ENCODE measurements at places on chromosomes 6 and 20.

DNA sequence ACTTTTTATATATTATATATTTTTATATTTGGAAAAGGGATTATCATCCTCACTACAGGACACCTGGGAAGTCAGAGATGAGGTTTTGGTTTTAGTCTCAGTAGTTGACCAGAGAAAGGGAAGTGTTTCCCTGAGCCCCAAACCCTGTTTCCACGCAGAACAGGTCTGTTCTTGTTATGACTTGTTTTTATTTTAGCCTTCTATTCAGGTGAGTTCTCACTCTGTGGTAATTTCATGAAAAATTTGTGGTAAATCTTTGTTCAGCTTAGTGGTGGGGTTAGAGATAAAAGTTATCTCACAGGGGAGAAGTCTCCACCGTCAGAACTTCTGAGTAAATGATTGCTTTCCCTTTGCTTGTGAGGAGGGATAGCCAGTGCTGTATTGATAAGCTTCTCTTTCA, 224.9 kb downstream of the FARS2 start:
- no peak for DNase-seq

DNA sequence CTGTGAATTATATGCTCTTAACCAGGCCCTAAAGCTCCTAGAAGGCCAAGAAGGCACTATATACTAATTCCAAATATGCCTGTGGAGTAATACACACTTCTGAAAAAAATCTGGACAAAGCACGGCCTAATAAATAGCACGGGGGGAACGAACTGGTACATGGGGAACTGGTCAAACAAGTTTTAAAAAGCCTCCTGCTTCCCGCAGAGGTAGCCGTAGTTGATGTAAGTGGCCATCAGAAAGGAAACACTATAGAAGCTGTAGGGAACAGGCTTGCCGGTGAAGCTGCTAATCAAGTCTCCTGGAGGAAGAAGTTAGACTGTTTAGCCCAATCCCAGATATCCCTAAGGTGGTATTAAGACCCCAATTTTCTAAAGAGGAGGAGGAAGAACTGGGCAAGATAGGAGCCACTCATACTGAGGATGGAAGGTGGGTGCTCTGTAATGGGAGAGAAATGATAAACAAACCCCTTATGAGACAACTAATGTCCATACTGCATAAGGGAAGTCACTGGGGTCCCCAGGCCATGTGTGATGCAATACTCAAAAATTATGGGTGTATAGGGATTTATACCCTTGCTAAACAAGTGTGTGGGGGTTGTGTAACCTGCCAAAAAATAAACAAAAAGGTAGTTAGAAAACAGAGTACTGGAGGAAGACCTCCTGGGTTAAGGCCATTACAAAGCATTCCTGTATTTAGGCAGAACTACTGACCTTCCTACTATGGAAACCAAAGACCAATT, 27.1 kb upstream of the ZNF318 start:
- no peak for DNase-seq

DNA sequence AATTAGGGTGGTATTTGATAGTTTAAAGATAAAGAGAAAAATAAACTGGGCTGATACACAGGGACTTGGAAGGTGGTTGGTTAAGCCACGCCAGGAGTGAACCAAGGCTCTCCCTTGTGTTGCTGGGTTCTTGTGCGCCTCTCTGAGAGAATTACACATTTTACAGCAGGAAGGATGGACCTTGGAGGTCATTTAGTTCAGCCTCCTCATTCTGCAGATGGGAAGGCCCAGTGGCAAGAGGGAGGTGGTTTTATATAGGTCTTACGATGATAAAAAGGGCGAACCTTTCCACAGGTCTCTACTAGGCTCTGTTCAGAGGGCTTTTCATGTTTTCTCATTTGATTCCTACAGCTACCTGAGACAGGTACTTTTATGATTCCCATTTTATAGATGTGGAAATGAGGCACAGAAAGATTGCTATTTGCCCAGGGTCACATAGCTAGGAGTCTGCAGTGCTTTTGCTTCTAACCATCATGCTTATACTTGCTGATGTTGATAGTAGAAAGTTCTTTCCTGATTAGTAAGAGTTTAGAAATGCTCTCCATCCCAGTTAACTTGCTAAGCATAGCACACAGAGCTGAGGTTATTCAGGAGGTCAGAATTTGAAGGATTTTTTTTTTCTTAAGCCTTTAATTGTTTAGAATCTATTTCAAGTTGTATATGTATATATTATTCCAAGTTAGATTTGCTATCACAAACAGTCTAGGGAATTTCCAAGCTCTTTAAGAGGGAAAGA, 12.8 kb downstream of the HIVEP1 start:
- no peak for DNase-seq

DNA sequence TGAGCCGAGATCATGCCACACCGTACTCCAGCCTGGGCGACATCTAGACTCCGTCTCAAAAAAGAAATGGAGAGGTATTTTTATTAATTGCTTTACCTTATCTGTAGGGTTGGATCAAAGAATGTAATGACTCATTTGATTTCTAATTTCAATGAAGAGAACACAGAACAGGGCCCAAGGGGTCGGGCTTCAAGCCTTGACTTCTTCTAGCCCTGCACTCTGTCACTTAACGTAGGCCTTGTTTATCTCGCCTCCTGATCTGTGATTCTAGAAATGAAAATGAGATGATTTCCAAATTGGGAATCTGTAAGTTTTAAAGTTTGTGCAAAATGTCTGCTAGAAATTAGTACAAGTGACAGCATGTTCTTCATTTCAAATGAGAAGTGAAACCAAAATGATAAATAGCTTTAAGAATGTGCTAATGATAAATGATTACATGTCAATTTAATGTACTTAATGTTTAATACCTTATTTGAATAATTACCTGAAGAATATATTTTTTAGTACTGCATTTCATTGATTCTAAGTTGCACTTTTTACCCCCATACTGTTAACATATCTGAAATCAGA, 180.5 kb downstream of the SLC16A10 start:
- no peak for DNase-seq

GRCh38 chr6:12490351-12490903, 200.3 kb downstream of the EDN1 start:
- DNase-seq: no peak

DNA sequence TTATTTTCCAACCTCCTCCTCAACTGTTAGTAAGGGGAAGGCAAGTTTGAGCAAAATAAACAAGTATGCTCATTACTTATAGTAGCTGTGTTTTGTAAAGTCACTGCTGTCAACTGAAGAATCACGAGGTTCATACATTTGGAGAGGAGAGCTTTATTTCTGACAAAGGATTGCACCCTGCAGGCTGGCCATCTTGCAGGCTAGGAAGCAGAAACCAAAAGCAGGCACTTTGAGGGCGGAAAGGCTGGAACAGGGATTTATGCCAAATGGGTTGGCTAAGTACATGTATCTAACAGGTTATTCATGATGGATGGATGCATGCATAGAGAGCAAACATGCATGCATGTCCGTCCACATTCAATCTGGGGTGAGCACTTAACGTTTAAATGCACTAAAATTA, 46.7 kb downstream of the PSMB1 start:
- DNase-seq: no peak

- DNase-seq: no peak
Observed at GRCh38 chr20:52210037-52210990, 18.7 kb upstream of the ZFP64 start.

GRCh38 chr6:162706232-162706631, 21.3 kb downstream of the PRKN start:
- no peak for DNase-seq
